ENCODE measurements at places on chromosomes 3 and 15.

GRCh38 chr3:67637255-67637900 lies 17.0 kb downstream of the SUCLG2 start:
- peaks cover 15% of the 10 kb centered on the region for H3K4me1 ChIP-seq
- no peak overlapping the region for H3K27ac ChIP-seq
- no peak overlapping the region for H3K4me3 ChIP-seq
- no peak for DNase-seq
- H3K27me3 ChIP-seq: no peaks in the 10 kb centered on the region

DNA sequence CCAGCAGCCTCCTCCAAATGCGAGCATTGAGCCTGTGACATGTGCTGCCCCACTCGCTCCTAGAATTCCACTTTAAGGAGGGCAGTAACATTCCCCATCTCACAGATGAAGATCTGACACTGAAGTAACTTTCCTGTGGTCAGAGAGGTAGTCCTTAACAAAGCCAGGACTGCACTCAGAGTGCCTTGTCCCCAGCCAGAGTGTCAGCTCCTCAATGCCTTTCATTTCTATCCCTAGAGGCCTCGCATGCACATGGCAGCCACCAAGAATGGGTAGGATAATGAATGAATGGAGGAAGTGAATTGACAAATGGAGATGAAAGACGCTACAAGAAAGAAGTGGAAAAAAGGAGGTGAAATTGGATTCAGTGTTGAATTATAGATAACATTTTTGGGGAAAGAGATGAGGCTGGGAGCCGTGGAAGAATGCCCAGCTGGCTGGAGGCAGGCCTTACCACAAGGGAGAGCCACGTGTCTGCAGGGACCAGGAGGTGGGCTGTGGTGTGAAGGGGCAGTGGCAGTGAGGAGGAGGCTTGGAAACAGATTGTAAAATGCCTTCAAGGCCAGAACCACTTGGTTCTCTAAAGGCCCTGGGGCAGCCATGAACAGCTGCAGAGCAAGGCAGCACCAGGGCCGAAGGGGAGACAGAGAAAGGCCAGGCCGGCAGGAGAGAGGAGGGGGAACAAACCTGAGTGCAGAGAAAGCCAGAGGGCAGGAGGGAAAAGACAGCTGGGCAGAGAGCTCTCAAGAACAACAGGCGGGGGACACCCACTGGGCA lies 10.4 kb downstream of the CFAP92 start:
- no peak for DNase-seq
- H3K36me3 ChIP-seq: no peaks in the 10 kb centered on the region

GRCh38 chr3:189625071-189625470 lies 6.1 kb upstream of the TP63 start:
- H3K27me3 ChIP-seq: no peaks in the 10 kb centered on the region
- H3K4me3 ChIP-seq: no peak overlapping the region
- no peak overlapping the region for H3K27ac ChIP-seq

DNA sequence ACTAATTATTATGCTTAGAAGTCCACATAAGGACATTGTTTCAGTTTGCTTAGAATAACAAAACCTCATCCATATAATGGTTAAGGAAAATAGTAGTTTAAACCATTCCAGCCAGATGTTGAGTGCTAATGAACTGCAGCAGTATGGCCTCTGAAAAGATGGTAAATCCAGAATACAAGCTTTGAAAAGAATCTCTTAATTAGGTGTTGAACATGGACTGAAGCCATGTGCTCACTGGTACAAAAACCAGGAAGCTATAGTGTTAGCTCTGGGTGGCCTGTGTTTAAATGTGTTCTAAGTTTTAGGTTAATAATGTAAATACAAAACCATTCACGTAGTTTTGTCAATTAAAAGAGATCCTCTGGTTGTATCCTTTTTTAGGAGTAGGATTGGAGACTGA lies 78.2 kb downstream of the GALK2 start:
- H3K27ac ChIP-seq: no peak overlapping the region
- no peaks in the 10 kb centered on the region for H3K27me3 ChIP-seq
- H3K4me3 ChIP-seq: no peak overlapping the region
- no peaks in the 10 kb centered on the region for H3K36me3 ChIP-seq
- DNase-seq: no peak

DNA sequence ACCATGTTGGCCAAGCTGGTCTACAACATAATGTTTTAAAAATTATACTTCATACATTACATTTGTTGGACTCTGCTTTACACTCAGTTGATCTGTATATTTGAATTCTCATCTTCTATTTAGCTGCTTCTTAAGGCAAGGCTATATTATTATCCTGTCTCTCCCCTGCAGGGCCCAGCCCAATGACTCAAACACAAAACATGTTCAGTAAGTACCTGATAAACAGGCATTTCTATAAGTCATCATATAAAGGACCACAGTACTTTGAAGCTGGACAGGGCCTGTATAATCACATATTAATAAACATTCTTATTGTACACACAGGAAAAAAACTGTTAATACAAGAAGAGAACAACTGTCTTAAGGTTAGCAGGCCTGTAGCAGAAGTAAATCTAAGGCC lies 36.2 kb downstream of the NGLY1 start:
- peaks cover 33% of the 10 kb centered on the region for H3K36me3 ChIP-seq
- no peak overlapping the region for H3K27ac ChIP-seq
- no peak overlapping the region for H3K4me3 ChIP-seq
- no peaks in the 10 kb centered on the region for H3K27me3 ChIP-seq

DNA sequence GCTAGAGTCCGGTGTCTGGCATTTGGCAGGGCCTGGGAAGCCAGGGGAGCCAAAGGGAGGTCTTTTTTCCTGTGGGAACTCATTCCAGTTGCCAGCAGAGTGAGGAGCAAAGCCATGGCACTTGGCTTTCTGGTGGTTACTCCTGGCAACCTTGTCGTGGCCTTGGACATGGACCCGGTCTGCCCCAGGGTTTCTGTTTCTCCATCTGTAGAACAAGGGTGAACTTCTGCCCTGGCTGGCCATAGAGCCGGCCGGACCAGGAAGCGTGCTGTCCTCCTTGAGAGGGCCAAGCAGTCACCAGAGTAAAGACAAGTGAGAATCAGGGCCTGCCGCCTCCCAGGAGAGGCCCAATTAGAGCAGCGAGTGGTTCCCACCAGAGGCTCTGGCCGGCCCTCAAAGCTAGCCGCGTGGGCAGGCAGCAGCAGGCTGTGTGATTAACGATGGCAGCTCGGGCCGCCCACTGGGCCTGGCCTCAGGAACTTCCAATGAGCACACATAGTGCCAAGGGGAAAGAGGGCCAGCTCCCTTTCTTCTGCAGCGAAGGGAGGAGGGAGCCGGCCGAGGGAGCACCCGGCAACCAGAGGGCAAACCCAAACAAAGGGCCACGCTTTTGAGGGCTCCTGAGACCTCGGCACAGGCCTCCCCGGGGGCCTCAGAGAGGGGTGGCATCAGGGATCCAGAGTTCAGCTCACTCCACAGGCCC lies 29.1 kb upstream of the ELP6 start:
- no peaks in the 10 kb centered on the region for H3K36me3 ChIP-seq
- DNase-seq: no peak
- H3K27ac ChIP-seq: no peak overlapping the region
- no peak overlapping the region for H3K4me3 ChIP-seq
- H3K27me3 ChIP-seq: no peaks in the 10 kb centered on the region

- no peak overlapping the region for H3K4me3 ChIP-seq
- H3K27me3 ChIP-seq: no peaks in the 10 kb centered on the region
- H3K27ac ChIP-seq: no peak overlapping the region
- H3K4me1 ChIP-seq: peaks cover 19% of the 10 kb centered on the region
These were observed 5.9 kb downstream of the ZBTB20 start for GRCh38 chr3:115141033-115141757.

- no peak overlapping the region for H3K27ac ChIP-seq
- H3K4me3 ChIP-seq: no peak overlapping the region
- no peak for DNase-seq
- H3K27me3 ChIP-seq: no peaks in the 10 kb centered on the region
- H3K36me3 ChIP-seq: no peaks in the 10 kb centered on the region
These were observed 77.4 kb upstream of the PTPRG start for GRCh38 chr3:61483997-61484396.

- DNase-seq: no peak
- no peaks in the 10 kb centered on the region for H3K36me3 ChIP-seq
- H3K27me3 ChIP-seq: no peaks in the 10 kb centered on the region
- H3K27ac ChIP-seq: no peak overlapping the region
These were observed 12.2 kb upstream of the RASGRP1 start for GRCh38 chr15:38576837-38577236.

- peak overlapping the region; percentile 4 for H3K27ac ChIP-seq
- DNase-seq: no peak
- peaks cover 72% of the 10 kb centered on the region for H3K4me1 ChIP-seq
- H3K36me3 ChIP-seq: no peaks in the 10 kb centered on the region
- no peak overlapping the region for H3K4me3 ChIP-seq
These were observed 34.1 kb downstream of the ZNF710 start for GRCh38 chr15:90035095-90035839.

DNA sequence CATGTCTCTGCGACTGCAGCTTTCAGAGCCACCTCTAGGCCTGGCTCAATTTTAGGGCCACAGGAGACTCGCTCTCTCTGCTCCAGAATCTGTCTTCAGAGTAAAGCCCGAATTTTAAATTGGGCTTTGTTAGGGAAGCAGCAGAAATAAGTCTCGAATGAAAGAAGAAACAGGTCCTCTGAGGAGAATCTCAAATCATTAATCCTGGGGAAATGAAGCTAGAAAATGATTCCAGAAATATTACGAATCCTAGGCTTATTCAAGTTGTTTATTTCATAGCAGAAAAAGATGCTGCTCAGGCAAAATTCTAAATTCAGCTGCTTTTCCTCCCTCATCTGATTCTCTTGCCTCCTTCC lies 114.2 kb upstream of the THBS1 start:
- no peaks in the 10 kb centered on the region for H3K36me3 ChIP-seq
- no peak for DNase-seq
- no peaks in the 10 kb centered on the region for H3K27me3 ChIP-seq
- H3K27ac ChIP-seq: peak overlapping the region; percentile 64

DNA sequence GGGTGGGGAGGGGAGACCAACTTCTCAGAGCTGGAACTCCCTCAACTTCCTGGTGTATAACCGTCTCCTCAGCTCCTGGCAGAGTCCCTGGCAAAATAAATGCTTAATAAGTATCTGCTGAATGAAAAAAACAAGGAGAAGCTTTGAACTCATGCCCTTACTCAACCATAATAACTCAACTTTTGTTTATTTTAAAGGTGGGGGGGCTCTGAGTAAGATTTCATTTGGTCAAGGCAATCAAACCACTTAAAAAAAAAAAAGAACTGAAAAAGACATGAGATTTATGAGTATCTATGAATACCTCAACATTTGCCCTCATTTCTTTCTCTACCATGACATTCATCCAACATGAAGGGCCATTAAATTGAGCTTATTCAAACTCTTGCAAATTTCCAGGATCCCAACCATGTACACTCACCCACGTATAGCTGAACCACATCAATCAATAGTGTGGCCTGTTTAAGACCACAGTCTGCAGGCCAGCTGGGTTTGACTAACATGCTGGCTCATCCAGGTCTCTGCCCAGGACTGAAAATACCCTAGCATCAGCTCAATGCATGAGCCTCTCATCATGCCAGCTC lies 157.9 kb downstream of the FOXP1 start:
- H3K4me1 ChIP-seq: peaks cover 60% of the 10 kb centered on the region
- no peak overlapping the region for H3K27ac ChIP-seq
- no peaks in the 10 kb centered on the region for H3K27me3 ChIP-seq
- DNase-seq: no peak

DNA sequence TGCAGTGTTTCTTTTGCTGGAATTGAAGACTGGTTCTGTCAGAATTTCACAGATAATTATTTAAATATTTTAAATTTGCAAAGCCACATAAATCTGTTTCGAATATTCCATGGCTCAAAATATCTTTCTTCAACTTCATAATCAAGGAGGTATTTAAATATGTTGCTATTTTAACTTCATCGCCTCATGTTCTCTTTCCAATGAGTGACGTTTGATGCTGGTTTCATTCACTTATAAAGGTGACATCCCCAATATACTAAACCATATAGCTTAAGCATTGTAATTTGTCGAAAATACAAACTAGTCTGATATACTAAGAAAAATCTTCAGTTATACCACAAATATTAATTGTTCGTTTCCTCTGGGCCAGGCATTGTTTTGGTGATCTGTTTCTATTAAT lies 22.5 kb downstream of the MBNL1 start:
- H3K4me1 ChIP-seq: peaks cover 77% of the 10 kb centered on the region
- H3K4me3 ChIP-seq: no peak overlapping the region
- no peak for DNase-seq
- no peaks in the 10 kb centered on the region for H3K27me3 ChIP-seq
- H3K27ac ChIP-seq: no peak overlapping the region
- no peaks in the 10 kb centered on the region for H3K36me3 ChIP-seq

DNA sequence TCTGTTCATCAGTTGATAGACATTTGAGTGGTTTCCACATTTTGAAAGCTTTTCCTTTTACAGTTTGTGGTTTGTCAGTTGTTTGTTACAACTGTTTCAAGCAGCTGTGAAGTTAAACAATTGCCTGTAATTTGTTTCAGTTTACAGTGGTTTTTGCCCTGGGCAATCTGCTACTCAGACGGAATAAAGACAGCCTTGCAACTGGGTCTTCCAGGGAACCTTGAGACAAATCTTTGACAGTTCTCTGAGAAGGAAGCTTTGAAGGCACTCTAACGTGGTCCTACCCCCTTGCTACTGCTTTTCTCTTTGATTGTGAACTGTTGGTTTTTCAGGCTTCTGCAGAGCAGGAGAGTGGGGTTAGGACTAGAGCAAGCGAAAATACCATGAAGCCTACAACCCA lies 28.0 kb downstream of the LRRC28 start:
- H3K36me3 ChIP-seq: no peaks in the 10 kb centered on the region
- no peaks in the 10 kb centered on the region for H3K27me3 ChIP-seq
- no peak for DNase-seq
- H3K4me3 ChIP-seq: no peak overlapping the region
- no peaks in the 10 kb centered on the region for H3K4me1 ChIP-seq

GRCh38 chr3:62497156-62497555 lies 123.8 kb upstream of the FEZF2 start:
- H3K27me3 ChIP-seq: no peaks in the 10 kb centered on the region
- no peaks in the 10 kb centered on the region for H3K36me3 ChIP-seq
- no peaks in the 10 kb centered on the region for H3K4me1 ChIP-seq
- H3K27ac ChIP-seq: no peak overlapping the region
- no peak overlapping the region for H3K4me3 ChIP-seq

DNA sequence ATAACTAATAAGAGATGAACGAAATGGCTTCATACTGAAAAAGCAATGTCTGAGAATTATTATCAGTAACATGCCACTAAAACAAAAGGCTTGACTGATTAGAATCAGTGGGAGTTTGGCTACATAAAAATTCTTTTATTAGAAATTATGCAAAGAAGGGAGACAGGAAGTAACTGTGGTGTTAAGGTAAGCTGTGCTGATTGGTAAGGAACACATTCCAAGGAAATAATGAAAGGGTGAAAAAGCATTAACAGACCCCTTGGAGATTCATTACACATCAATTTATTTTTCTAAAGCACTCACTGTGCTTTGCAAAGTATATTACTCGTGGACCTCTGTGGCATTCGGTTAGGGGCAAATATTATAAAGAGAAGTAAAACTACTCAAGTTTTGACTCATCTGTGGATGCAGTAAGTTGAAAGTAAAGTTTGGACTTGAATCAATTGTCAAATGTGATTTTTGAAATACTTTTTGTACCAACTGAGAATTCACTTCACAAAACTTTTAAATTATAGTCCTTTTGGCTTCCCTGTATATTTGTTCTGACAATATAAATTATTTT lies 176.1 kb upstream of the ZPLD1 start:
- H3K27me3 ChIP-seq: no peaks in the 10 kb centered on the region
- no peak for DNase-seq
- H3K36me3 ChIP-seq: no peaks in the 10 kb centered on the region
- H3K27ac ChIP-seq: no peak overlapping the region

GRCh38 chr3:55790596-55791350 lies 303.7 kb upstream of the WNT5A start:
- no peak overlapping the region for H3K4me3 ChIP-seq
- H3K27me3 ChIP-seq: no peaks in the 10 kb centered on the region
- peaks cover 3% of the 10 kb centered on the region for H3K4me1 ChIP-seq
- no peak for DNase-seq
- no peak overlapping the region for H3K27ac ChIP-seq
